Liver (tissue), 10 donors: ENCODE measurements at places on chromosomes 16 and 17. TPM values are rescaled to one million over a fixed set of nuclear protein-coding genes. Genes with fewer than 3 reads are reported as not detected.

CD19 gene
- polyA plus RNA-seq = 0.82 TPM

- no peaks in the 10 kb centered on the region for H3K27me3 ChIP-seq
- H3K36me3 ChIP-seq = no peaks in the 10 kb centered on the region
- DNase-seq = no peak
- no peaks in the 10 kb centered on the region for H3K4me1 ChIP-seq
- H3K27ac ChIP-seq = no peak overlapping the region
Observed at GRCh38 chr16:17026600-17027242, 444.0 kb downstream of the XYLT1 start.

DNA sequence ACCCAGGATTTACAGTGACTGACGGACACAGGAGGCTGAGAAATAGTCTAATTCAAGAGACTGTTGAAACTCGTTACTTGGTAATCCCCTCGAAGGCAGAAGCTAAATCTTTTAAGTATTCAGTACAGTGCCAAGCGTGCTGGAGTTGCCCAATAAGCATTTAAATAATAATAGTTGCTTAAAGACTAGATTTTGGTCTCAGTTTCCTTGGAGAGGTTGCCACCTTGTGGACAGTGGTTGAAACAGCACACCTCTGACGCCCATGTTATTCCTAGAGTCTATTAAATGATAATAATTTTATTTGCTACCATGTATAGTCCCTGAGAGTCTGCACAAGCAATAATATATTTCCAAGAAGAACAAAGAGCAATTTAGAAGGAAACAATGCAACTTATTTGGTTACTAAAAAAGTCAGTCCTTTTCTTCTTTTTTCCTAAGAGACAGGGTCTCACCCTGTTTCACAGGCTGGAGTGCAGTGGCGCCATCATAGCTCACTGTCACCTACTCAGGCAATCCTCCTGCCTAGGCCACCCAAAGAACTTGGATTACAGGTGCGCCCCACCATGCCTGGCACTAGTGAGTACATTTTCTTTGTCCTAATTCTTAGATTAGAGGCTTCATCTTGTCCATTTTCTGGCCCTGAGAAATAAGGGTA lies 138.0 kb upstream of the NUDT7 start:
- H3K36me3 ChIP-seq = no peaks in the 10 kb centered on the region
- DNase-seq = no peak
- no peaks in the 10 kb centered on the region for H3K27me3 ChIP-seq
- H3K27ac ChIP-seq = no peak overlapping the region

DNA sequence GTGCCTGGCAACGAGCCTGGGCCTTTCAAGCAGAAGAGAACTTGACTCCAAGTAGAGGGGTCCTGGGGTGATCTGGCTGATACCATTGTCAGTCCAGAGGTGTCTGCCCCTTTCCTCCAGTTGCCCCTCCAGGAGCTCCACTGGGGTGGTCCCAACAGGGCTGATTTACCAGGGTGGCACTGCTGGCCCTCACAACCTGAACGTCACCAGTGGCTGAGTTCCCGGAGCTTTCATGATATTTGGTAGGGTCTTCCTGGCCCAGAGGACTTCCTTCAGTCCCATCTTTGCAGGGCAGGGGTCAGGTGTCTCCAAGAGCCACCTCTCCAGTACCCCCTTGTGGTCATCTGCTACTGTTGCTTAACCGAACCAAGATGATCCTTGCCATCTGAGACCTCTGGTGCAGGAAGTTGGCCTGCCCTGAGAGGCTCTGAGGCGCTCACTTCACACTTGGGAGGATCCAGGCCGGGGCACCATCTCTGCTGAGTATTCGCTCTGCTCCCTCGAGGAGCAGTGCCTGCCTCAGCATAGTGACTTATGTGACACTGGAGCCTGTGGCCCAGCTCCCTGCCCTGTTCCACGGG lies 3.5 kb downstream of the LIMD2 start:
- H3K4me1 ChIP-seq = peaks cover 14% of the 10 kb centered on the region
- no peak overlapping the region for H3K27ac ChIP-seq
- H3K4me3 ChIP-seq = no peak overlapping the region
- no peaks in the 10 kb centered on the region for H3K27me3 ChIP-seq
- DNase-seq = no peak
- H3K36me3 ChIP-seq = peaks cover 18% of the 10 kb centered on the region

CES1 gene
- polyA plus RNA-seq = 1,773 TPM

GRCh38 chr17:2251098-2251497 lies 52.5 kb downstream of the SMG6 start:
- no peak overlapping the region for H3K27ac ChIP-seq
- no peak for DNase-seq
- H3K36me3 ChIP-seq = peaks cover 3% of the 10 kb centered on the region

GRCh38 chr17:74738051-74738996 lies 1.3 kb downstream of the RAB37 start:
- H3K4me3 ChIP-seq = no peak overlapping the region
- H3K4me1 ChIP-seq = peaks cover 30% of the 10 kb centered on the region
- H3K27ac ChIP-seq = no peak overlapping the region
- no peaks in the 10 kb centered on the region for H3K36me3 ChIP-seq
- DNase-seq = no peak

DNA sequence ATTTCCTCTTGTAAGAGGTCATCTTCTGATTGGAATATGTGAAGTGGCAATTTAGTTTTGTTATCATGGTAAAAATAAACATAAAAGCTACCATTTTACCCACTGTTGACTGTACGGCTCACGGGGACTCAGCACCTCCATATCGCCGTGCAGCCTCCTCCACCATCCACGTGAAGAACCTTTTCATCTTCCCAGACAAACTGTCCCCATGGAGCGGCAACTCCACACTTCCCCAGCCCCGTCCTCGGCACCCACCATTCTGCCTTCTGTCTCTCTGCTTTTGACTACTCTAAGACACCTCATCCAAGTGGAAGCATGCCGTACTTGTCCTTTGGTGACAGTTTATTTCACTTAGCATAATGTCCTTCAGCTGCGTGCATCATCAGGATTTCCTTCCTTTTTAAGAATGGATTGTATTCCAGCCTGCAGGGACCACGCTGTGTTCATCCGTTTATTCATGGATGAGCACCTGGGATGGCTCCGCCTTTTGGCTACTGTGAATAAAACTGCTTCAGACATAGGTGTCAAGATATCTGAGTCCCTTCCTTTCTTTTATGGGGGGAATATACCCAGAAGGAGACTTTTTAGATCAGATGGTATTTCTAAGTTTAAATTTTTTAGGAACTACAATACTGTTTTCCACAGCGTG lies 14.3 kb downstream of the FBXO31 start:
- no peak for DNase-seq
- H3K27ac ChIP-seq = no peak overlapping the region
- no peaks in the 10 kb centered on the region for H3K27me3 ChIP-seq
- H3K4me3 ChIP-seq = no peak overlapping the region

DNA sequence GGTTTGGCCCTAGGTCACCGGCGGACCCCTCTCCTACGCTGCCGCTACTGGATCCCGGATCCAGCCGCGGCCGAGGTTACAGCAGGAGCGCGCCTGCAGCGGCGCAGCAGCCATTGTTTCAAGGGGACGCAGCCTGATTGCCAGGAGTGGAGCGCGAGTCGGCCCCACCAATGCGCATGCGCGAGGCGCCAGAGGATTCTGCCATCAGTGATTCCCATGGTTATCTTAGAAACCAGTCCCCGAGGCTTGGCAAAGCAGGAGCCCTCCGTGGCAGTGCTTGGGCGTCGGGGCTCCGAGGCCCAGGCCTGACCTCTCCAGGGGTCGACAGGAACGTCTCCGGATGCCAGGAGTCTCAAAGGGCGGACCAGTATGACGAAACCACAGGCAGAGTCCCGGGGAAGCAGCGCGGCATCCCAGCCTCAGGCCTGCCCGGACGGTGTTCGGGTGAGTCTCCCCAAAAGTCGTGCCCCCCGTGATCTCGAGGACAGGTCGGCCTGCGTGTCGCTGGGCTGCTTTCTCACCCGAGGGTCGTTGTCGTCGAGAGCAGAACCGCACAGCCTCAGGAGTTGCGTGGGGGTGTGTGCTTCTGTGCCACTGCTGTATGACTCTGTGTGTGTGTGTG lies 608.5 kb downstream of the KCNJ18 start:
- DNase-seq = no peak
- H3K27me3 ChIP-seq = no peaks in the 10 kb centered on the region
- H3K4me3 ChIP-seq = no peak overlapping the region

DNA sequence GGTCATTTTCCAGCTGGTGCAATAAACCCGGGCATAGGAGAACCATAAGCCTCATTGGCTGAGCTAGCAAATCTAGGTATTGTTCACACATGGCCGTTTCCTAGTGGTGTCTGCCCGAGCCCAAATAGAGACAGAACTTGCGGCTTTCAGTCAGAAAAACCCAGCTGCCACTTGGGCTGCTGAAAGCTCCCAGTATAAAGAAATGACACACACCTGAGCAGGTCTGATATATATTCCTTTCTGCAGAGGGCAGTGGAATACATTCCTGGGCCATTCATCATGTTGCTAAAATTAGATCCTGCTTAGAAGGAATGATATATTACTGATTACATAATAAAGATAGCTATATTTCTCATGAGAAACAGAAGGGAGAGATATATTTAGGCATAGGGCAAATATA lies 83.9 kb upstream of the IRX5 start:
- DNase-seq = no peak
- no peaks in the 10 kb centered on the region for H3K4me1 ChIP-seq
- H3K36me3 ChIP-seq = no peaks in the 10 kb centered on the region
- H3K4me3 ChIP-seq = no peak overlapping the region
- H3K27me3 ChIP-seq = no peaks in the 10 kb centered on the region

FBXW10B gene
- polyA plus RNA-seq = 0.10 TPM

- no peak for DNase-seq
- H3K4me1 ChIP-seq = no peaks in the 10 kb centered on the region
- H3K4me3 ChIP-seq = no peak overlapping the region
- H3K27ac ChIP-seq = no peak overlapping the region
- H3K27me3 ChIP-seq = no peaks in the 10 kb centered on the region
Observed at GRCh38 chr17:17167356-17167755, 38.8 kb downstream of the PLD6 start.

- H3K4me1 ChIP-seq = peaks cover 45% of the 10 kb centered on the region
- no peak for DNase-seq
- no peak overlapping the region for H3K4me3 ChIP-seq
- no peak overlapping the region for H3K27ac ChIP-seq
- no peaks in the 10 kb centered on the region for H3K36me3 ChIP-seq
- no peaks in the 10 kb centered on the region for H3K27me3 ChIP-seq
Observed at GRCh38 chr16:85446951-85447692, 166.0 kb upstream of the GSE1 start.

HOXB6 gene
- polyA plus RNA-seq = 0.58 TPM

GRCh38 chr17:51036084-51036483 lies 84.6 kb downstream of the SPAG9 start:
- DNase-seq = no peak
- H3K36me3 ChIP-seq = peaks cover 4% of the 10 kb centered on the region
- no peaks in the 10 kb centered on the region for H3K27me3 ChIP-seq
- H3K4me3 ChIP-seq = no peak overlapping the region
- peaks cover 1% of the 10 kb centered on the region for H3K4me1 ChIP-seq
